A673 (cell line): ENCODE measurements at places on chromosomes 5 and 9.

DNA sequence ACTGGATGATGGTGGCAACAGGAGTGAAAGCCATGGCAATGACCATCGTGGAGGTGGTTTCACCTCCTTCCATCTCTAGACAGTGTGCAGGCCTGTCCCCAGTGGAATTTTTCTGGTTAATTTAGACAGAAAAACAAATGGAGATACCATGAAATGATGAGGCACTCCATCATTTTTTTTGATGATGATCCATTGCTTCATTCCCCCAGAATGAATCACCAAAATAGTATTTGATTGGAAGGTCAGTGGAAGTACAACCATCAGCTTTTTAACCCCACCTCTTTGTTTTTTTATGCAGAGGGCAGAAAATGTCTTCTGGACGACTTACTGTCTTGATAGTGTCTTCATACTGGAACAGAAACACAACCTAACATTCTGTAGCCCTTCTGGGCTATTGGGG, 42.6 kb upstream of the ADRA1B start:
- DNase-seq: no peak

DNA sequence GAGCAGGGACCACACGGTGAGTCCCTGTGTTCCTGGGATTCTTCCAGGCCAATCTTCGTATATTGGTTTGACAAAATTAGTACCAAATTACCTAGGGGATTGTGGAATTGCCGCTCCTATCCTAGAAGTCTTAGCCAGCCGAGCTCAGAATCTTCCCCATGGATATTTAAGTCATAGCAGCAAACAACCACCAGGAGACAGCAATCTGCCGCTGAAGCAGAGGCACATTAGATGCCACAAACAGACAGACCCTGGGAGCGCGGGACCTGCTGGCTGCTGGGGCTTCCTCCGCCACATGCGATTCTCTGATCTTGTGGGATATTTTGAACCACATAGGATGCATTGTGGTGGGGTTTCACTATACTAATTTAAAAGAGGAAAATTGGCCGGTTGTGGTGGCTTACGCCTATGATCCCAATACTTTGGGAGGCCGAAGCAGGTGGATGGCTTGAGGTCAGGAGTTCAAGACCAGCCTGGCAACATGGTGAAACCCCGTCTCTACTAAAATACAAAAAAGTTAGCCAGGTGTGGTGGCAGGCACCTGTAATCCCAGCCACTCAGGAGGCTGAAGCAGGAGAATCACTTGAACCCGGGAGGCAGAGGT, 31.7 kb upstream of the ZBTB43 start:
- peak; percentile 54 for DNase-seq

- DNase-seq: no peak
These were observed 441.5 kb upstream of the CDH9 start for GRCh38 chr5:27479859-27480258.

- no peak for DNase-seq
These were observed 63.9 kb downstream of the FCHO2 start for GRCh38 chr5:73019766-73020165.

GRCh38 chr9:103474156-103474555, 479.0 kb downstream of the CYLC2 start:
- no peak for DNase-seq

DNA sequence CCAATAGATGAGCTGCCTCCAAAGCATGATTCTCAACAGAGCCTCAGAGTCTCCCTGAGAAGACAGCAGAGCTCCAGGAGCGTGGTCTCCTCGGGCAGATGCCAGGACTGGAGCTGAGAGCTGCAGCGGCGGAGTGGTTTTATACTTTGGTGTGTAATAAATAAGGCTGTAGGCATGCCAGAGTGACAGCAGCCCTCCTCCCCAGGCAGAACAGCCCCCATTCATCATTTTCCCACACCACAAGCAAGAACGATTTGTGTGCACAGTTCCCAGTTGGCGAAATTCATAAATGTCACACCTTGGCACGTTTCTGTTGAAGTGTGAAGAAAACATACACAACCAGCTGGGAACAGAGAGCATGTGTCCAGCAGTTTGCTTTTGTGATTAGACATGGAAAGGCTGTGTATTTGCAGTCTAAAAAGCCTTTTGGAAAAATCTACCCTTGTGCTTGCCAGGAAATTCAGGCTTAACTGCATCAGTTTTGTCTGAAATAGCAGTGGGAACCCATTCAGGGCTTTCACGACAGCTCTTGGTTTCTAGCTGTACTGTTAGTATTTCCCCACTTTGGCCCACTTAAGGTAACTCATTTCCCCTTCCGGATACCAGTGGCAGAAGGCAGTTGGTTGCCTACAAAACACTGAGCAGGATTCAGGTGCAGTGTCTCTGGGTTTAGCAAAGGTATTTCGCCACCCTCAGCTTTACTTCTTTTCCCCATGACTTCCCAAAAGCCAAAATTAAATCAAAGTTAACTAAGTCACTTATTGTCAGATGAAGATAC, at the start of gene C1QTNF3:
TSS of gene C1QTNF3 (minus strand) at position 115 of the 778 bp plus-strand sequence. CDS start at position 27, 88 bp downstream.
- DNase-seq: no peak

DNA sequence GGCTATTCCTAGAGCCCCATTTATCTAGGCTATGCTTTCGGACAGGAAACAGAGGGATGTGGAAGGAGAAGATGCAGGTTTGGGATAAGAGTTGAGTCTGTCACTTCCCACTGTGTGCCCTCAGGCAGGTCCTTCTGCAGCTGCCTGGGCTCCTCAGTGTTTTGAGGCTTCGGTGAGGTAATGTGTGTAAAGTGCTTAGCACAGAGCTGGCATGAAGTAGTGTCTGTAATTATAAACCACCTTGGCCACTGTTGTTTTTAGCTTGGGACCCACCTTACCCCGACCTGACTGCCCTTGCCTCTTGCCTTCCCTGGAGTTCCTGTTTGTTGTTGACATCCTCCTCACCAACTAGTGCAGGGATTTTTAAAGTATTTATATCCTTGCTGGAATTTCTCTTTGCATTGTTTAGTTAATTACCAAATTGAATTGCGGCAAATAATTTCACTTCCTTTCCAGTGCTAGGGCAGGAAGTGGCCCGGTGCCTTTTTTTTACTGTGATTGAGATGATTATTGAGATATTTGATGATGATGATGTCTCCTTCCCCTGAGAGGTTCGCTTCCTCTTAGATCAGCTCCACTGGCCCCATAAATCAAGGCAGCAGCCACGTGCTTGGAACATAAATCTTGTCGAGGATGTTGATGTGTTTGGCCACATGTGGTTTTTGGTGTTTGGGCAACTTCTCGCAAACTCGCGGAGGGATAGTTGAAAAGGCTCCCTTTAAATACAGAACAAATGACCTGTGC, 38.3 kb upstream of the DAB2IP start:
- peak; percentile 94 for DNase-seq

- DNase-seq: no peak
These were observed 11.7 kb upstream of the EXOSC2 start for GRCh38 chr9:130681769-130682420.

DNA sequence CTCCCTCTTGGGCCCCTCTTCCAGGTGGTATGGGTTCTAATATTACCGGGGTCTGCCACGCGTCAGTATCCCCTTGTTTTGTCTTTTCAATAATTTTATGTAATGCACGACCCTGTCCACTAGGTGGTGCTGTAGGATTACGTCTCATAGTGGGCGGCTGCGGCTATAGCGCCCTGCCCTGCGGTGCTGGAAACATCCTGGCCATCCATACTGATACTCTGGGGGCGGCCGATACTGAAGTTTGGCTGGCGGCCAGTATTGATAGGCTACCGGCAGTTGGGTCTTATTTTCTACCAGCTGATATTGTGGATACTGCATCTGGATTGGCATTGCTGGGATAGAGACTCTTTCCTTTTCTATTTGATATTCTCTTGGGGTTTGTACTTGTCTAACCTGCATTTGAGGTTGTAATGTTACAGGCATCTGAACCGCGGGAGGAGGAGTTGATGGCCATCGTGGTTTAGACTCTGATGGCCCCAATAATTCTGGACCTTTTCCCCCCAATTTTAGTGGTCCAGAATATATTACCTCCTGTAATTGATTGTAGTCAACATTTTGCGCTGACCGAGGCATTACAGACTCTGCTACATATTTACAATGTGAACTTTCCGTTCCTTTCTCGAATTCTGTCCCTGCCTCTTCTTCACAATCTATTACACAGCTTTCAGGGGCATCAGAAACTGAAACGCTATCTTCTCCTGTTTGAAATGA, 3.3 kb upstream of the TMEM141 start:
- peak; percentile 82 for DNase-seq

GRCh38 chr5:171574376-171574775, 154.9 kb downstream of the FGF18 start:
- no peak for DNase-seq

GRCh38 chr5:177429248-177430040, 3.0 kb downstream of the GRK6 start:
- DNase-seq: no peak

DNA sequence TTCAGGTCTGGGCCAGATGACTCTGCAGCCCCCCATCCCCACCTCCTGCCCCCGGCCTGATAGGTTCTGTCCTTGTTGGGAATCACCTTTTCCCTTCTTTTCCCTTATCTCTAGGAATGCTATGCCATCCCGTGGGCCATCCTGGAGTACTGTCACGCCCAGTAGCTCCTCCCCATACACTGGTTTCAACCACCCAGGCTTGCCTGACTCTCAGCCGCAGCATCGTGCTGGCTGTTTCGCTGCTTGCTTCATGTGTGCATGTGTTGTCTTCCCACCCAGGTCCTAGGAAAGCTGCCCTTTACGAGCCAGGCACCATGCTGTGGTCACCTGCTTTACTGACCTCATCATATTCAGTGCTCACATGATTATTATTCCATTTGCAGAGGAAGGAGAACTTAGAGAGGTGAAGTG, 71.8 kb downstream of the ANGPTL2 start:
- no peak for DNase-seq

- peak; percentile 53 for DNase-seq
These were observed 637 bp upstream of the SMC5 start for GRCh38 chr9:70257991-70258691.

DNA sequence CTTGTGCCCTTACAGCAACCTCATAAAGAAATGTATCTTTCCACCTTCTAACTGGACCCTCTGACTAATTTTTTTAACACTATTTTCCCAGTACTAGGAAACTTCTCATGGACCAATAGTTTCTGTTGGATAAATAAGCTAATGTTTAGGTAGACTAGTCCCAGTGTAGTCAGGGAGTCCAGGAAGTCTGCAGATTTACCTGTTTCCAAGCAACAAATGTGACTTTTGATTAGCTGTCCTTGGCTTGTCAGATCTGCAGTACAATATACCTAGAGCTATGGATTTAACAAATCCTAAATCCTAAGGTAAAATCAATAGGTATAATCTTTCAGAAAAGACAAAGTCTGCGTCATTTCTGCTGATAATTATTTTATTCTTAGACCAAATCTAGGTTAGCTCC, 55.7 kb downstream of the FAM174A start:
- DNase-seq: no peak

GRCh38 chr9:105050296-105050695, 122.3 kb upstream of the ABCA1 start:
- no peak for DNase-seq

DNA sequence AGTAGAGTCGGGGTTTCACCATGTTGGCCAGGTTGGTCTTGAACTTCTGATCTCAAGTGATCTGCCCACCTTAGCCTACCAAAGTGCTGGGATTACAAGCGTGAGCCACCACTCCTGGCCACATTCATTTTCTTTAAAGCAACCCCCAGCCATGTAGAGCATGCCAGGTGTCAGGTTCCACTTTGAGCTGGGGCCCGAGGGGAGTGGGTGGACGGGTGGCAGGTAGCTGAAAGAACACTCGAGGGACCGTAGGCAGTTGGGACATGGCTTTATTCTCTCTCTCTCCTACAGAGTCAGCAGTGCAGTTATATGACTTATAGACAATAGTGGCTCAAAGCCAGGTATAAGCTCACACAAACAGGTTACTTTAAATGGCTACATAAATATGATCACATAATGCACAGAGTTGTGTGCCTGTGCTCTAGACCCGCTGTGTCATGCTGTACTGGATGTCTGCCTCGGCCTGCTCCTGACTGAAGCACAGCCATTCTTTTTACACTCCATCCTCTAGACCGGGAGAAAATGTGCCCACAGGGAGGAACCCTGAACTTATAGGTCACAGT, 60.5 kb upstream of the FAM120A start:
- DNase-seq: no peak

GRCh38 chr5:146482775-146483174, 33.2 kb downstream of the GPR151 start:
- DNase-seq: no peak

DNA sequence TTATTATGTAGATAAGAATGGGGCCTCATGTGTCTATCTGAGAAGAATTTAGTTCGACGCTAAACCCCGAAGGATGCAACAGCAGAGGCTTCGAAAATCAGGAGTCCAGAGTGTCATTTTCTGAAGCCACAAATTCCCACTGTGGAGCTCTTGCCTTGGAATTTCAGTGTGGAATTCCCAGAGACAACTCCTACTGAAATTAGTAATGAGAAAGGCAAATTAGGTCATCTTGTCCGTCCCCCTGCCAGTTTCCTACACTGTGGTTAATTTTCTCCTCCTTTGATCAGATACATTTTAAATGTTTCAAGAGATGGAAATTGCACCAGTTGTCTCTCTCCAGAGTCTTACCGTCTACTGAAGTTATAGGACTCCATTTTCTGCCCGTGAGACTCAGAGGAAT, 633.6 kb downstream of the BNC2 start:
- DNase-seq: no peak

- no peak for DNase-seq
These were observed 47.0 kb upstream of the ZNF169 start for GRCh38 chr9:94212091-94212490.

- no peak for DNase-seq
These were observed 12.7 kb downstream of the VAV2 start for GRCh38 chr9:133979273-133979920.

GRCh38 chr5:180006141-180006540, 65.4 kb downstream of the RNF130 start:
- DNase-seq: no peak

DNA sequence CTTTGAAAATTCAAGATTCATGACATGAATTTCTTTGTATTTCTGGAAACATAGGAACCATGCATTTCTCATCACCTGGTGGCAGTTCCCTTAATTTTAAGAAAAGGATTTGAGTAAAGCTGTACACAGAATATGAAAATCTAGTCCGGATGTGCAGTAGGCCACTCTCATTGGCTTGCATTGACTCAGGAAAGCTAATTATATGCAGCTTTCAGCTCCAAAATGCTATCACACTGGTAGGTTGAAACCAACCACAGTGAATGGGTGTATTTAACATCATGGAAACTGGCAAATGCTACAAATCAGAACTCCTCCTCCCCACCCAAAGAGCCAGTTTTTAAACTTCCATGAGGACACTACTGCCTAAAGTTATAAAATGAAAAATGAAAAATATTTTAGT, 161.6 kb upstream of the FBXL17 start:
- DNase-seq: no peak
